Type B pancreatic cell (in vitro differentiated cells): ENCODE measurements at places on chromosomes 2 and 18. TPM values are rescaled to one million over a fixed set of nuclear protein-coding genes. Genes with fewer than 3 reads are reported as not detected.

PRSS56 gene
- 0.34 TPM in 1 of 2 replicates, not detected in the other for total RNA-seq

MPP4 gene
- total RNA-seq, result 0.46 TPM in 1 of 2 replicates, not detected in the other

SLC19A3 gene
- 6.4 and 20.5 TPM in 2 replicates for total RNA-seq

NEURL3 gene
- 1.1 and 2.5 TPM in 2 replicates for total RNA-seq

CRYGC gene
- not detected in 2 replicates for total RNA-seq

RAB12 gene
- 25.2 and 28.9 TPM in 2 replicates for total RNA-seq

SGPP2 gene
- total RNA-seq, result 7.0 and 22.4 TPM in 2 replicates

HTR2B gene
- not detected in 2 replicates for total RNA-seq

GDF7 gene
- 0.31 and 24.3 TPM in 2 replicates for total RNA-seq

- no peak for DNase-seq
Measured at GRCh38 chr2:38462121-38462661, 85.1 kb upstream of the ATL2 start.

DNA sequence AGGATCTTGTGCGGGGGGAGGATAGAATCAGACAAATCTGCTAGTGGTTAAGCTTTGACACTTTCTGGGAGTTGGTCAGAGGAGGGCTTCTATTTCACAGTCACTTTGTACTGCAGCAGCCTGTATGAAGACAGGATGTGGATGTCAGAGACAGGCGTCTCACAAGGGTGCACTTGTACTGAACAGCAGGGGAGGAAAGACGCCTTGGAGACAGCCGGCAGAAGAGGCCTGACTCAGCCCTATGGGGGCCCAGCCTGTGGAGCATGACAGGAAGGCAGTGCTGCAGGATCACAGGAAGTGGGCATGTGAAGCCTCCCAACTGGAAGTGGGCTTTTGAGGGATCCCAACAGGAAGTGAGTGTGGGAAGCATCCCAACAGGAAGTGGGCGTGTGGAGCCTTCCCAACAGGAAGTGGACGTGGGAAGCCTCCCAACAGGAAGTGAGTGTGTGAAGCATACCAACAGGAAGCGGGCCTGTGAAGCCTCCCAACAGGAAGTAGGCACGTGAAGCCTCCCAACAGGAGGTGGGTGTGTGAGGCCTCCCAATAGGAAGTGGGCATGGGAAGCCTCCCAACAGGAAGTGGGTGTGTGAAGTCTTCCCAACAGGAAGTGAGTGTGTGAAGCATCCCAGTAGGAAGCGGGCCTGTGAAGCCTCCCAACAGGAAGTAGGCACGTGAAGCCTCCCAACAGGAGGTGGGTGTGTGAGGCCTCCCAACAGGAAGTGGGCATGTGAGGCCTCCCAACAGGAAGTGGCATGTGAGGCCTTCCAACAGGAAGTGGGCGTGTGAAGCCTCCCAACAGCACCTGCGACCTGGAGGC lies 212.3 kb downstream of the SNTG2 start:
- no peak for DNase-seq

DNA sequence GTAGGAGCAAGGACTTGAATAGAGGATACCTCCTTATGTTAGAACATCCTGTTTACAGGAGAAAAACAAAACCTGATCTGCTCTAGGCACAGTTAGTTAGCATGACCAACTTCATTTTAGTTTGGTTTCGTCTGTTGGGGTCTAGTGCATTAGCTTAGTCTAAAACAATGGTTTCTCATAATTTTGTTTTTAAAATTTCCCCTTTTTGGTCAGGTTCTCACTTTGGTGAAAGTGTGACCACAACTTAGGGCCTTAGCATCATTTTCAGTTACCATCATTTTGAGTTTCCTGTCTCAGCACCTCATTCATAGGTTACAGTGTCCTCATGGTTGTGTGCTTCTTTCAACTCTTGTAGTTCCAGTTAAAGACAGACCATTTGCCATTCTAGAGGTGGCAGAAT lies 1277.0 kb upstream of the SLC39A10 start:
- DNase-seq, result no peak

DNA sequence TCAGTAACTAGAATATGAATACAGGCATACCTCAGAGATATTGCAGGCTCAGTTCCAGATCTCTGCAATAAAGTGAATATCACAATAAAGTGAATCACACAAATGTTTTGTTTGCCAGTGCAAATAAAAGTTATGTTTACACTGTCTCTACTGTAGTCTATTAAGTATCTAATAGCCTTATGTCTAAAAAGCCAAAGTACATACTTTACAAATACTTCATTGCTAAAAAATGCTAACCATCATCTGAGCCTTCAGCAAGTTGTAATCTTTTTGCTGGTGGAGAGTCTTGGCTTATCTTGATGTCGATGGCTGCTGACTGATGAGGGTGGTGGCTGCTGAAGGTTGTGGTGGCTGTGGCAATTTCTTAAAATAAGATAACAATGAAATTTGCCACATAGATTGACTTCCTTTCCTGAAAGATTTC lies 159.4 kb downstream of the MYO1B start:
- no peak for DNase-seq

- peak; percentile 39 for DNase-seq
Measured at GRCh38 chr2:86335865-86336674, 1.4 kb downstream of the REEP1 start.

DNA sequence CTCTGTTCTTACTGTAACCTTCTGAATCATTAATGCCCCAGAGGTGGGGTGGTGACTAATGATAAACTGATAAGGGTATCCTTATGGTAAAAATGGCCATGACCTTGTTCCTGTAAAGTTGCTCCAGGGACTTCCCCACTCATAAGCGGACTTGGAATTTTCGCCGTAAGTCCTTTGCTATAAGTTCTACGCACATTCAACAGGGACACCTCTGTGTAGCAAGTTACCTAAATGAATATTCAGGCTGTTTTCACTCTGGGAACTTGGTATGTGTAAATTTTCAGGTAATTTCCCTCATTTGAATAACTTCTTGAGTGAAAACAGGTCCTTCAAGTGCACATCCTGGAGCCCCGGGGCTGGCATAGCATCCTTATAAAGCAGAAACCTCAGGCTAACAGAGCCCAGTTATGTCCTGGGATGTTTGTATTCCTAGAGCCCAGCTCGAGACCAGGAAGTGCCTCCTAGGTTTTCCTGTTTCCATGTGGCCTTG lies 9.4 kb upstream of the AGFG1 start:
- DNase-seq, result no peak

DNA sequence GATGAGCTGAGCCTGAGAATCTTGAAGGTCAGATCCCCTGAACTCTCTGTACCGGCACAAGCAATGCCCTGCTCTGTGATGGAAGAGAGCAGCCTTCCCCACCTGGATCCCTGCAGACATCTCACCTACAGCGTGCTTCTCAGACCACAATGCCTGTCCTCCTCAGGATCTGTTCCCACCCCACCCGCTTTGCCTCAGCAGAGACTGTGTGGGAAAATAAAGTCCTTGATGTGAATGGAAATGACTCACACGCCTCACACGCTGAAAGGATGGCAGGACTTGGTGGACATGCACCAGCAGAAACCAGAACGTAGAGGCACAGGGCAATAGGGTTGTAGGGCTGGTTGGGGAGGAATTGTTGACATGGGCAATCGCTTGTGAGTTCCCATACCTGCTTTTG lies 117.9 kb upstream of the POU3F3 start:
- no peak for DNase-seq

DNA sequence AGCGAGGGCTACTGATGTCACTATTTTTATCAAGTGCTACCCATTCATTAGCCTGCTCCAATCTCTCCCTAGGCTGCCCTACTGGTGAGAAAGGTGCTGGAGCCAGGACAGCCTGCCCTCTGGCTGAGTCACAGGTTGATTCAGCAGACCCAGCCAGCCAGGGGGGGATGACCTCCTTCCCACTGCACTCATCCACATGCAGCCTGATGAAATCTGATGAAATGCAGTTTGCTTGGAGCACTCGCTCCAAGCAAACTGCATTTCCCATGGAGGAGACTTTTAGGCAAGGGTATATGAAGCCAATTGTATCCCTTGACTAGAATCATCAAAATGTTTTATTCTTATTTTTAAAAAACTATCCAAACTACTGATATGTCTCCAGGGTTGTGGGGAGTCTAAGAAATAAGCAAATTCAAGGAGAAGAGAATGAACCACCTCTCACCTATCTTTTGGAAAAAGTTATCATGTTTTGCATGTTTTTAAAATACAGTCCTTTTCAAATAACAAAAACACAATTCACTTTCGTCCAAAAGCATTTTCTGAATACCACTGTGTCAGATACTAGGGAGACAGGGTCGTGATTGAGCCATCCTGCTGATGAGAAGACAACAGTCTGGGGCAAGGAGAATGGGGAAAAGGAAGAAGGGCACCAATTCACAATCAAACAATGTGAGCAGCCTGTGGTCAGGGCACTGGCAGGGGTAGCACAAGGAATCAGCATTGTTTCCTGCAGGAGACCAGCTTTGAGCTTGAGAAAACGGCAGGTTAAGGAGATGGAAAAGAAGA lies 128.3 kb downstream of the AFF3 start:
- no peak for DNase-seq

DNA sequence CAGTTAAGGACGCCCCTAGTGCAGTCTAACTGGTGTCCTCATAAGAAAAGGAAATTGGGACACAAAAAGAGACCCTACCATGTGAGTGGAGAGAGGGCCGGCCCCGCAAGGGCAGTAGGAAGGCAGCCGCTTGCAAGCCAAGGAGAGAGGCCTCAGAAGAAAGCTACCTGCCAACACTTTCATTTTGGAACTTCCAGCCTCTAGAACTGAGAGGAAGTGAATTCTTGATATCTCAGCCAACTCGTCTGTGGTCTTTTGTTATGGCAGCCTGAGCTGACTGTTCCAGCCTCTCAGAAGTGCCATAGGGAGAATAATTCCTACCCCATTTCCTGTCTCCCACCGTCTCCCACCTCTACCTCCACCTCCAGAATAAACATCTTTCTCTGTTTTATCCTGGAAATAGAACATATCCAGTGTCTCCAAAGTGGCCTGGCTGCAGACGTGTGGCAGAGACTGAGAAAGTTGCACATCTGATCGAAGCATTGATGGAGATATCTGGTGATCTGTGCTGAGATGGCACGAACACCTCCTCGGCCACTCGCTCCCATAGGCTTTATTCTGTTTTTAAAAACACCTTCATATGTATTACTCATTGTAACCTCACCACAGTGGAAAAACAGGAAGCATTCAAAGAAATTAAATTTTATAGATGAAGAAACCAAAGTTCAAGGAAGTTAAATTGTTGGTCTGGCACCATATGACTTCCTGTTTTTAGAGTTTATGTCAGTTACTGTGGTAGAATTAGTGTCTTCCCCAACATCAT lies 39.5 kb upstream of the MARCO start:
- DNase-seq, result no peak

GRCh38 chr2:142944721-142945120 lies 67.3 kb downstream of the KYNU start:
- no peak for DNase-seq

GRCh38 chr2:161798027-161798426 lies 173.8 kb downstream of the SLC4A10 start:
- DNase-seq, result no peak

- no peak for DNase-seq
Measured at GRCh38 chr2:1594373-1595171, 149.7 kb downstream of the PXDN start.

DNA sequence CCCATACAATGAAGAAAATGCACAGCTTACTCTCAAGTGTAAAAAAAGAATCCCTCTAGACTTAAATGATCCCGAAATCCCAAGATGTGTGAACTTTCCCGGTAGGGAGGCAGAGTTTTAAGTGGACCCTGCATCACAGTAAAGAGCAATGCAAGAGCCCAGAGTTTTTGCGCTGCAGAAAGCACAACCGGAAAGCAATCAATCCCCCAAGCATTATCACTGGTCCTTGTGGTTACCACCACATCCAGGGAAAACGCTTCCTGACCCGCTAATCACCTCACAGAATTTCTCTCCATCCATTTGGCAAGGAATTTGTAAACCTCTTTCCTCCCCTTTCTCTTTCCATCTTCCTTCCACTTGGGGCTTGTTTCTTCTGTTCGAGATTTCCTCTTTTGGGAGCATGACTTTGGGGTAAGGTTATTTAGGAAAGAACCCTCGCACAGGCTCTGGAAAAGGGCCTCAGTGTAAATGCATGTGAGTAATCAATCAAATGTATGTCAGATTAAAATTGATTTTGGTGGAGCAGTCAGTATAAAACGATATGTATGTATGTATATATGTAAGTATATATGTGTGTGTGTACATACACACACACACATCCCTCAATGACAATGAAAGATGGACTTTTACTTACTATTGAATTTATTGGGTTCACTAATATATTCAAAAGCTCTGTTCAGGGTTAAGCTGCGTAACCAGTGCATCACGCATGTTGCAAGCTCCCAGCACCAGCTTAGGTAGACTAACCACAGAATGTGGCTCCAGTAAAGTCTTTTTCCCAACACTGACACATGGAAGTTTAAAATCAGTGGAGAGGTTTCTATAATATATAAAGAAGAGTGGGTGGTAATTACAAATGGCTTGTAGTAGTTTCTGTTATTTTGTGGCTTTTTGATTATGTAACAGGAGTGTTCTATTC lies 1.6 kb downstream of the PLCL1 start:
- no peak for DNase-seq

DNA sequence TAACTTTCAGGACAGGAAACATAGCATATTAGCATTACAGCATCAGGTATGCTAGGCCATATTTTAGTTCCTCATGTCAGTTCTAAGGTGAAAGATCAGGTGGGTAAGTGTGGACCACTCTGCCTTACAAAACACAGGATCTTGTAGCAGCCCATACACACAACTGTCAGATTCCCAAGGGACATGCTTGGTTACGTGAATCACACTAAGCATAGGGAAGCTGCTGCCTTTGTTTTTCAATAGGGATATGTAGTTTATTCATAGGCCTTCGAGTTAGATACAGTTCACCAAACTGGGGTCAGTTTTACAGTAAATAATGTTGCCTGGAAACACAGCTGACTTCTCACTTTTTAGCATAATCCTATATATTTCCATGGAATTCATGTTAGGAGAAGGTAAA lies 116.1 kb upstream of the OTX1 start:
- DNase-seq, result no peak

DNA sequence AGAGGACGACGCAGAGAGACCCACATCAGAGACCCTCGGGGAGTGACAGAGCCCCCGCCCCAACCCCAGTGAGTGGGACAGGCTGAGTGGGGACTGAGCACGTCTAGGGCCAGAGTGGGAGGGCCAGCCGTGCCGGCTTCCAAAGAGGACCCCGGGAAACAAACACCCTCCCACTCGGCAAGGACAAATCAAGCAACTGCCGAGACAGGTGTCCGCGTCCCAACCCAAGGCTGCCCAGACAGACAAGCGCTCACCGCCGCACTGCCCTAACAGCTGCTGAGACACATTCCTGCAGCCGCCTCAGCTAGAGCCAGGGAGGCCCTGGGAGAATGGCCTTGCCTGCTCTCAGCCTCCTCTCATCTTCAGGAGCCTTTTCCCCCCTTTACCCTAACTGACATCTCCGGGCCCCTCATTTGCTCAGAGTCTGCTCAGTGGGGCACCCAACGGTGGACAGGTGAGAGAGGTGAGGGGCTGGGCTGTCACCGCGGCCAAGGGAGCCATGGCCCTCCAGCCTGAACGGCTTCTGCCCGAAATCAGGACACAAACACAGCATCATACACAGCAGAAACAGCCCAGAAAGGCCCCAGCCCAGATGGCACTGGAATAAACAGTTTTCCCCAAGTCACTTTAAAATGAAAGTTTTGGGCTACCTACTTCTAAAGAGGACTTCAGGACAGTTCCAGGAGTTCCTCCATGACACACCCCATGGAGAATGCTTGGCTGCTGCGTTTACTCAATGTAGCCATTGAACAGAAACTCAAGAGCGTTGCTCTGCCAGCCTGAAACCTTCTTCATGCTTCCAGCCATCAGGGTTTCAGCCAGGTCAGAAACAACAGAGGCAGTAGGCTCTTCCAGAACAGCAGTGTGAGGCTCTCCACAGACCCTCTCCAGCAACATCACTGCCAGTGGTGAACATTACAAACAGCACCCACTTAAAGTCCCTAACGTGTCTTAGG lies 23.6 kb downstream of the SLC66A2 start:
- DNase-seq, result peak; percentile 65
